ENCODE measurements at places on chromosomes 12 and 14.
A peak's percentile ranks its signal among the peaks of the same experiment; 100 is the strongest.

DNA sequence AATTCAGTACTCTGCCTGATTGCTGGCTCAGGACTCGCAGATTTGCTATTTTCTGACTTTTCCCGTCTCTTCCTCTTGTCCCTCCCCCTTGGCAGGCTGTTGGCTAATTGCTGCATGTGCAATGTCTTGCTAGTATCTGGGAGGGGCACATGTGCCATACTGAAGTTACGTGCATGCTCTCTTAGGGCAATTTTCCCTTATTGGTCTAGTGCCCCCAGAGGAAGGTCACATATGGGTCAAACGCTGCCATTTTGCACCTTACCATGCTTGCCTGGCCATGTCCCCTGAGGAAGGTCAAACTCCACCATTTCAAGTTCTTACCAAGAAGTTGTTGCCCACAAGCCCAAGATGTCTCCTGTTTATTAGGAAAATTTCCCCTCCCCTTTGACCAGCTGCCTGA is 13.9 kb upstream of the ERC1 start:
- DNase-seq, result no peak

DNA sequence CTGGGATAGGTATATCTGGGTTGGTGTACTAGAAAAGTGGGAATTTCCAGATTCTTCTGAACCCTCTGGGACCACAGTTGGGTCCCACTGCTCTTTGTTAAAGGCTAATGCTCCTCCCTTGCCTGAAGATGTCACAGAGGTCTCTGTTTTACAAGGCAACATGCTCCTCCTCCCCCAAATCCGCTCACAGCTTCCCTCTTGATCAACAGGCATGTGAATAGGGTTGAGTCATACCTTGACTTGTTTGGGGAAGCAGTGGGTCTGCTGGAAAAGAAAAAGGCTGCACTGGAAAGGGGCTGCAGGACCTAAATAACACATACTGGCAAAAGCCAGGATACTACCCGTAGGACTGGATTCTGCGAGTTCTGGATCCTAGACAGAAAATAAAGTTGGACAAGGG is 165.4 kb upstream of the TMEM260 start:
- DNase-seq, result no peak

GRCh38 chr14:94239406-94239805 is 53.7 kb downstream of the SERPINA10 start:
- no peak for DNase-seq

- DNase-seq, result no peak
These were observed 50.9 kb downstream of the RIN3 start for GRCh38 chr14:92564344-92565039.

DNA sequence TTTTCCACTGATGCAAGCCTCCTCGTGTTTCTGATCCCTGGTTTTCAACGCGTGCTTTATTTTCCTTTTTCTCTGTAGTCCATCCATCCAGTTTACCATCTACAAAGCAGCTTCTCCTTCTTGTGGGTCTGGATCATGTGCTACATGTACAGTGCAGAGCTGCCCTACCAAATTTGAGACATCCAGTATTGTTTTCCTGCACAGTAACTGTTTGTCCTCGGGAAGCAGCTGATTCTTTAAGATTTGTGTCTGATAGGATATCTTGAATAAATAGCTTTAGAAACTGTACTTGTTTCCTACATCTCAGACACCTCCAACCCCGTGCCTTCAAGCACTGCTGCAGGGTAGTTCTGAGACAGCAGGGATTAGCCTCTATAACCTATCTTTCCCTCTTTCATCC is 368.1 kb upstream of the FAR2 start:
- no peak for DNase-seq

GRCh38 chr12:29428633-29429032 is 47.7 kb upstream of the ERGIC2 start:
- peak; percentile 9 for DNase-seq

DNA sequence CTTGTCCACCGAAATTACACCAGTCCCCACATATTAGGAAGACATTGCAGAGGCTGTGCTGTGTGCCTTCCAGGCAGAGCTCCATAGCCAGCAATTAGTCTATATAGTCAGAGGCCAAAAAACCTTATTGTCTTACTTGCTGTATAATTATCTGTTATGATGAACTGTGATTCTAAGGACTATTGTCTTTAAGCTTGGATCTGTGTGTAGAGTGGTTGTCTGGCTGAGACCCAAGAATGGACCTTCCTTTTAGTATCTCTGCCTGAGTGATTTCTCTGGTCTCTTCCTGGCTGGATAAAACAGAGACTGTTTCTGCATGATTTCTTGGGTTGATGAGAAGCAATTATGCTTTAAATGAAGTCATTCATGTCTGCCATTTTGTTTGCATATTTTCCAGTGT is 465.3 kb downstream of the PRKD1 start:
- DNase-seq, result no peak

GRCh38 chr14:105051182-105052109 is 13.8 kb downstream of the GPR132 start:
- DNase-seq, result no peak

DNA sequence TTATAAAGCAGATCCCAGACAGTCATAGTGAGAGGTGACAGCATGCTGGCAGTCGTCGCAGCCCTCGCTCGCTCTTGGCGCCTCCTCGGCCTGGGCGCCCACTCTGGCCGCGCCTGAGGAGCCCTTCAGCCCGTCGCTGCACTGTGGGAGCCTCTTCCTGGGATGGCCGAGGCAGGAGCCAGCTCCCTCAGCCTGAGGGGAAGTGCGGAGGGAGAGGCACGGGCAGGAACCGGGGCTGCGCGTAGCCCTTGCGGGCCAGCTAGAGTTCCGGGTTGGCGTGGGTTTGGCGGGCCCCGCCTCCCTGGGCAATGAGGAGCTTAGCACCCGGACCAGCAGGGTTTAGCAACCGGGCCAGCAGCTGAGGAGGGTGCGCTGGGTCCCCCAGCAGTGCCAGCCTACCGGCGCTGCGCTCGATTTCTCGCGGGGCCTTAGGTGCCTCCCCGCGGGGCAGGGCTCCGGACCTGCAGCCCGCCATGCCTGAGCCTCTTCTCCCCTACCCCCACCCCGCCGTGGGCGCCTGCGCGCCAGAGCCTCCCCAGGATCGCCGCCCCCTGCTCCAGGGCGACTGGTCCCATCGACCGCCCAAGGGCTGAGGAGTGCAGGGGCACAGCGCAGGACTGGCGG is 451.2 kb upstream of the DCN start:
- no peak for DNase-seq

GRCh38 chr14:90154110-90154509 is 92.3 kb downstream of the KCNK13 start:
- DNase-seq, result no peak

DNA sequence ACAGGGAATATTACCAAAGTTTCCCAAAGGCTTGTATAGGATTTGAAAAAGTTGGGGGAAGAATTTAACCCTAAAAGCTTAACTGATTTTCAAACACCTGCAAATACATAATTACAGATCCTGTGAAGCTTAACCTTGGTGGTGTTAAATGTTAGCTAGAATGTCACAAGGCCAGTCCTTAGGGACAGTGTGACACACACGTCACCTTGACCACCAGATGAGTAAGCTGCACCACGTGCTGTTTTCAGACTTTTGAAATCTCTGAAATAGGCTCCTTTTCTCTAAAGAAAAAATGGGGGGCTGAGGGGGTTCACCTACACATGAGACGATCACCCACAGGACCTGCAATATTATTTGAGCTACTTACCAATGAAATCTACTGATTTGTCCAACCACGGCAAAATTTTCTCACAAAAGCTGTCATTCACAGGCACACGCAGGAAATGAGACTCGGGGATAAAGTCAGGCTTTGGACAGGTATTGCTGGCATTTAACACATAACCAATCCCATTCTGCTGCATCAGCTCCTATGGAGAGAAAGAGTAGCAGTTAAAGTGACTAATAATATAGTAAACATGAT is 75.9 kb downstream of the DUSP16 start:
- DNase-seq, result no peak

- DNase-seq, result no peak
These were observed 2.9 kb upstream of the CLEC2A start for GRCh38 chr12:9935026-9935425.

DNA sequence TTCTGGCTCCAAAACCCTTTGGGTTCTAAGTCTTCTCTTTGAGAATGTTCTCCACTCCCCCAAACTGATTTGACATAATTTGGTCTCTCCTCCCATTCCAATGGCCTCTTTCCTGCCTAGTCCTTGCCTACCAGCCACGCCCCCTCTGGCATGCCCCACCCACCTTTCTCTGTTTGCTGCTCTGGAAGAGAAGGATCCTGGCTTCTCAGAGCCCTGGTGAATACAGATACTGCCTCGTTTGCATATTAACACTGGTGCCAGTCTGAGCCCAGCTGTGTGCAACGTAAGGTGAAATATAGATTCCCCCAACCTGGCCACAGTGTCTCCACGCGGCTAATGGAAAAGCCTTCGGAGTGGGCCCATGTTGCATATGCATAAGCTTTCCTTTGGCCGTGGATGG is 79.7 kb downstream of the PAPOLA start:
- peak; percentile 43 for DNase-seq

DNA sequence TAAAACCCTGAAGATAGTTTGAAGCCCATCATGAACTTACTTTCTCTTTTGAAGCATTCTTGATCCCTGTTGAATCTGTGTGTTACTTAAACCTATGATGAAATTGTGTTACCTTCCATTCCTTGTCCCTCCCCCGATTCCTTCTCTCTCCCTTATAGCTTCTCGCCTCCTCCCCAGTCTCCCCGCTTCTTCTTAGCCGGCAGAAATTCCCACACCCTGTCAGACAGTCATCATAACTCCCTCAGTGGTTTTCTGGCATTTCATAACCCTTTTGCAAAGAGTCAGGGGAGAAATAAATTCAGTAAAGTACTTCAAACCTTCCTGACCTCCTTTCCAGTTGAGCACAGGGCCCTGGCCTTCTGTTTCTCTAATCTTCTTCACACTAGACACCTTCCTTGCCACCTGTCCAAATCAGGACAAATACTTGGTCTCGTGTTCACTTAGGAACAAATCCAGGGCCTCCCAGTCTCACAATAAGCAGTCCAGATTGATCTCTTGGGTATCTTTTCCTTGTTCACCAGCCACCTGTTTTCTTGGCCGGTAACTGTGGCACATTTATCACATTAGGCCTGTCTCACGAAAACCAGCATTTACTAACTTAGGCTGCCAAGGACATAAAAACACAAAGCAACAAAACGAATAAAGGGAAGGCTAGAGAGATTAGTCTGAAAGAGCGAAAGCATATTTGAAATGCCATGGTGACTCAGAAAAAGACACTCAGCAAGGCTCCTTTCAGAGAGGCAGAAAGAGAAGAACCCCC is 355.9 kb downstream of the TMTC2 start:
- DNase-seq, result no peak

DNA sequence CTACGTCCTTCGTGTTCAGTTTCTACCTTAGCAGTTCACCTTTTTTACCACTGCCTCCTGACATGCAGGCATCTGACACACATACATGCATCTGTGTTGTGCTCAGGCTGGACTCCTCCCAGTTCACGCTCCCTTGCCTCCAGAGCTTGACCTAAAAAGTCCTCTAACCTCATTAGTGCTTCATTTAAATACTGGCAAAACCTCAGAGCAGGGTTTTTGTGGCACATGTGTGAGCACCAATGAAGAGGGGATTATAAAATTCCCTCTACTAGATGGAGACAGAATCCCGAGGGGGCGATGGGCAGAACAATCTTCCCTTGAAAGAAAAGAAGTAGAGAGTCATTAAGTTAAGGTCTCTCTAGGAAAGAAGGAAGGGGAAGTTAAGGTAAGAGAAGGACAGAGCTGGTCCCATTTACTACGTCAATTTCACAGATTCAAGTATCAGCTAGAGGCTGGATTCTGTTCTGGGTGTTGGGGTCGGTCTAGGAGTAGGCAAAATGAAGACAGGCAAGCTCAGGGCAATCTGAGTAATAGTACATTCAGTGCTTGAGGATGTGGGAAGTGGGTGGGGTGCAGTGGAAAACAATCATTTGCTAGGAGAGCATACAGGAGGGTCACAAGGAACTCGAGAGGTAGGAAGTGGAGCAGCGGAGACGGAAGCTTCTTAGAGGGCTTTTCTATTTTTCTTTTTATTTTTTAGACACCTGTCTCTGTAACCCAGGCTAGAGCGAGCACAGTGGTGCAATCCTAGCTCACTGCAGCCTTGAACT is 7.5 kb downstream of the HAL start:
- DNase-seq, result no peak

DNA sequence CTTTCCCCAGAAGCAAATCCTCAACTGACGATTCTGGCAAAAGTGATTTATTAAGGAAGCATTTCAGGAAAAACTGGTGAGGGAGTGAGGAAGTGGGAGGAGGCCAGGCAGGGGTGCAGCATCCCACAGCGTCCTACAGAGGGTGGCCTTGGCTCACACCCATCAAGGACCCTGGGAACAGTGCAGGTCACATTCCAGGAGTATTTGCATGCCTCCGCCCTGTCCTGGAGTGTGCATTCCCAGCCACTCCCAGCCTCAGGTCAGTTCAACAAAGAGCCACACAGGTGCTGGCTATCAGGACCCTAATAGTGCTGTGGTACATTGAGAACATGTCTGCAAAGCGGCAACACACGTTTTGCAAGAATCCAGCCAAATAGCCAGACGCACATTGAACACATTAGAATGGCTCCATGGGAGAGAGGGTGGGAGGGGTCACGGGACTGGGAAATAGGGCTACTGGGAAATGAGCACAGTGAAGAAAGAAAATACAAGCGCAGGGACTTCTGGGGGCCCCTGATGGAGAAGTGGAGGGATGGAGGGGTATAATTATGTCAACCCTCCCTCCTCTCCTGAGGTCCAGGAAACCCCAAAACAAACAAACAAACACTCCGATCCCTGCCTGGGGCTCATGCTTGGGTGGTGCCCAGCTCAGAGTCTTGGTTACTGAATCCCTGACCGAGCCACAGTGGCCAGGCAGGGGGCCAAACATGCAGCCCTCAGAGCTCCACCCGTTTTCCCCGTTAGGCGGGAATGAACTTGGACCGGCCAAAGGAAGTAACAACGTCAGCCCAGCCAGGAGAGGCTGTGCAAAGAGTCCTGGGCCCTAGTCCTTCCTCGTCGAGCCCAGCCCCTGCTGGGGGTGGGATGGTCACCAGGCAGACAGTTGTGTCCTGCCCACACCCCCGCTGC is 36.5 kb downstream of the CMKLR1 start:
- peak; percentile 61 for DNase-seq

DNA sequence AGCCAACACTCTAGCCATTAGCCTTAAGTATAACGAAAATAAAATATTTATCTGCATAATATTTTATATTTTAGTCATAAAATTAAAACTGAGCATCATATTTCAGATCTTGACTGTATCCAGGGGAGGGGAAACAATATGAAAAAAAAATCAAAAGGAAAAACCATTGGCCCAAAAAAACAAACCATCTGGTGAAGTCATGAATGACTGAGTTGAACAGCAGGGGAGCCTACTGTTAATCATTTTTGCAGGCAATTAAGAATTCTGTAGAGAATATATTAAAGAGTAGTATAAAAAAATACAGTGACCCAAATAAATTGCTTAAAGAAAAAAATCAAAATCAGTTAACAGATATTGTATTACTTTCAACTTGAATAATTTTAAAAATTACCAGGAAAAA is 224.8 kb downstream of the C12orf50 start:
- DNase-seq, result no peak

- DNase-seq, result no peak
These were observed 27.5 kb downstream of the MMAB start for GRCh38 chr12:109545826-109546225.

- DNase-seq, result no peak
These were observed 173.8 kb upstream of the RASSF8 start for GRCh38 chr12:25784669-25785068.
